Bone marrow (tissue), 2 donors: ENCODE measurements at places on chromosomes 16 and 17.

- DNase-seq, result no peak
Measured at GRCh38 chr16:17259751-17260270, 210.9 kb downstream of the XYLT1 start.

DNA sequence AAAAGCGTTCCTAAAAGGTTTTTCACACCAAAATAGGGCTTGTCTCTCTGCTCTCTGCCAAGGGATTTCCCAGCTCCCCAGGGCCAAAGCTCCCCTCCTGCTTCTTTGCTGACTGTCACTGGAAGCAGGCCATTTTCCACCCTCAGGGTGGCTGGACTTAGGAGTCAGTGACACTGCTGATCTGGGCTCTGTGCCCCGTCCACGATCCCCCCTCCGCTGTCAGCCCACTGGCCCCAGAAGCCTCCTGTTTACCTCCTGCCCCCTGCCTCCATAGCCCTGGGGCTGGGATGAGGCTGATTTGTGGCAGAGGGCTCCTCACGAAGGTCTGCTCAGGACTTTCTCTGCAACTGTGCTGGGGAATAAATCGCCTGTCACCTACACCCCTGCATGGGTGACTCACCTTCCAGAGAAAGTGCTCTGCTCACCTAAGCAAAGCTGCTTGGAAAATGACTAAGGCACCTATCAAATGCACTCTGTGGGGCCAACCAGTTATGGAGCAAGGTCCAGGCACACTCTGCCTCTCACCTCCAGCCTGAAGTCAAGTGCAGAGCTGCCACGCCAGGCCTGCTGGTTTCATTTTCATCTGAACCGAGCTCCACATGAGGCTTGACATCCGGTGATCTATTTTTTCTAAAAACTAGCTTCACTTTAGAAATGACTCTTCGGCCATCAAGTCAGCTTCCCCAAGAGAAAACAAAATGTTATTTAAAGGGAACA is 4.9 kb downstream of the MAP3K14 start:
- no peak for DNase-seq

DNA sequence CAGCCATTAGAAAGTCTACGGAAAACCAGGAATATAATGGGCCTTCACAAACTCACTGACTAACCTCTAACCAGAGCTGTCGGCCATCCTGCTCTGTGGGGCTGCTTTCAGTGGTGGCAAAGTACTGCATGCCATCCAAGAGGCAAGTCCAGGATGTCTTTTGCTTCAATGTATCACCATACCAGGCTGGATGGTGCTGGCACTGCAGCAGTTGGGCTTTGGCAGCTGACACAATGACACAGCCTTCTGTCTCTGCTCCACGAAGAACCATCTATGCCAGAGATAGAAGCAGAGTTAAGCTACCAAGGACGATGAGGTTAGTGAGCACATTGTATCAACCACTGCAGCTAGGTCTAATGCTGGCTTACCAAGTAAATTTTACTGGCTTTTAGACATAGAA is 9.7 kb upstream of the RSKR start:
- no peak for DNase-seq

DNA sequence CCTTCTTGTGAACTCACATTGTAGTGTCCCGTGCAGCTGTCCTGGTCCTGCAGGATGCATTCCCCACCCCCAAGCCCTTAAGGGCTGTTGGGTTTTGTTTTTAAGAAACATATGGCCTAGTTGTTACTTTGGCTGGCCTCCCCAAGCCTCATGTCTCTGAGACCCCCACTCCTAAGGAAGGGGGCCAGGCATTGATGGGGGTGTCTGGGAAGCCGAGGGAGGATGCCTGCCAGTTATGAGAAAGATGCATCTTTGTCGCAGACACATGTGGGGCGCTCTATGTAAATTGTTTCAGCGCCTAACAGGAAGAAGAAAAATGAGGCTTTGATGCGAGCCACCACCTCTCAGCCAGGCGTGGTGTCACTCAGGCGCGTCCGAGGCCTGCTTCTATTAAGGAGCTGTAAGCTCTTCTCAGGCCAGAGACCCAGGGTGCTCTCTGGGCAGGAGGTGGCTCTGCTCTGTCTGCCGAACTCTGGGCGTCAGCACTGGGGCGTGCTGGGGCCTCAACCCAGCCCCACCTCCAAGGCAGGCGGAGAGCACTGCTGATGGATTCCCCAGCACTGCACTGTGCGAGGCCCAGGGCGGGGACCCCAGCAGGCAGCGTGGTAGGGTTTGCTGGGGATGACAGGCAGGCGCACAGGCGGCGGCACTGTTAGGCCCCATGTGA is 70.6 kb downstream of the SREBF1 start:
- DNase-seq, result no peak

DNA sequence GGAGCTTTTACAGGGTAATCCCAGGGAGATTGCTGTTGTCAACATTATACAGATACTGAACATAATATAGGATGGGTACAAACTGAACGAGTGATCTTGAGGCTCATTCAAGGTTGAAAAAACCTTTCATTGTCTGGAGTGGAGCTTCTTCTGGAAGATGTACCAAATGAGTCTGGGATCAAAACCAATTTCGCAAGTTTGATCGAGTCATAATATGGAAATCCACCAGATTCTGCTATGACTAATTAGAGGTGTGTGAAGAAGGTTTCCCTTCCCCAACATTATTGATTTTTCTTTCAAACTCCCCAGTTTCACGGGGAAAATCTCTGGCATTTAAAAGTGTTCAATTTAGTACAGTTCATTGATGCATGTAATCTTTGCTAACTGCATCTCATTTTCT is 324.1 kb downstream of the ZFHX3 start:
- DNase-seq, result no peak

DNA sequence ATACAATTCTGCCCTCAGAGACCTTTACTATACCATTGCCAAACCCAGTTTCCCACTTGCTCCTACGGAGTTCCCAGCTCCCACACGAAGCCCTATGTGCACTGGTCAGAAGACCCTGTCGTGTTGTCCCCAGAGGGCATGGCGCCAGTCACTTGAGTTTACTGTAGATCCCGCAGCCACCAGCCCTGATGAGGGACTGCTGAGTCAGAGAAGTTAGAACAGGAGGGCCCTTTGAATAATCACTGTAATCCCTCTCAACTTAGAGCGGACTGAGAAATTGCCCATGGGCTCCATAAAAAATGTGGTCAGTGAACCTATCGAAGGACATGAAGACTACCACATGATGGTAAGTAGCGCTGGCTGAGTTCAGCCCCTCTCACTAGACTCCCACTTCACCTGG is 9.2 kb downstream of the UBFD1 start:
- no peak for DNase-seq
